Thyroid gland (tissue), 4 donors: ENCODE measurements at places on chromosomes 3 and 15.

DNA sequence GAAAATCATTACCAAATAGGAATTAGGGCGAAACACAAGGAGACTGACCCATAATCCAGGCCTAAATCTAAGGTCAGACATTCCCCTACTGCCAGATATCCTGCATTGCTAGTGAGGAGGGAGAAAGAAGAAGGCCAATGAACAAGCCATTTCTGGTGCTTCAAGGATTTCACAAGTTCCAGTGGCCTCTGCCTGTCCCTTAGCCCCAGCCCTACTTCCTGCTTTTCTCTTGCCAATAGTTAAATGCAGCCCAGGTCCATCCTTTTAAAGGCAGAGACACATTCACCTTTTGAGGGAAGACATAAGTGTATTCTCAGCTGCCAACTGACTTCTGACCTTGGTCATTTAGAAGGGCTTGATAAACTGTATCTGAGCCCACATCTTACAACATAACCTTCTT, 135.8 kb downstream of the ZNF621 start:
- DNase-seq, result no peak

- peak; percentile 52 for DNase-seq
Measured at GRCh38 chr3:20056725-20057611, 16.7 kb downstream of the KAT2B start.

GRCh38 chr15:55587321-55588069, 650 bp downstream of the PYGO1 start:
- DNase-seq, result peak; percentile 34

DNA sequence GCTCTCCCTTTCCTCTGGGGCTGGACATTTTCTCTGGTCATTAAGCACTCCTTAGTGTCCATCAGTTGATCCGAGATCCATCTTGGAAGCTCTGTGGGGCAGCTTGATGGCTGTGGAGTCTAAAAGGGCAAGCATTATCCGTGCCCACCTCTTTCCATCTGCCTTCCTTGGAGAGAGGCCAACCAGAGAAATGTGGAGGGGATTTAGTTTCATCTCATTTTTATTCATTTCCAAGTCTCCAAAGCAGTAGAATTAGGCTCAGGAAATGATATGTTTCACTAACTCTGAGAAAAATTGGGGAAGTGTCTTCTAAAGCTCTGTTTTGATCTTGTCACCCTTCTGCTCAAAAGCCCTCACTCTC, 95.9 kb upstream of the KLHL25 start:
- DNase-seq, result no peak

- DNase-seq, result peak; percentile 33
Measured at GRCh38 chr15:90872486-90873184, 4.2 kb downstream of the FURIN start.

DNA sequence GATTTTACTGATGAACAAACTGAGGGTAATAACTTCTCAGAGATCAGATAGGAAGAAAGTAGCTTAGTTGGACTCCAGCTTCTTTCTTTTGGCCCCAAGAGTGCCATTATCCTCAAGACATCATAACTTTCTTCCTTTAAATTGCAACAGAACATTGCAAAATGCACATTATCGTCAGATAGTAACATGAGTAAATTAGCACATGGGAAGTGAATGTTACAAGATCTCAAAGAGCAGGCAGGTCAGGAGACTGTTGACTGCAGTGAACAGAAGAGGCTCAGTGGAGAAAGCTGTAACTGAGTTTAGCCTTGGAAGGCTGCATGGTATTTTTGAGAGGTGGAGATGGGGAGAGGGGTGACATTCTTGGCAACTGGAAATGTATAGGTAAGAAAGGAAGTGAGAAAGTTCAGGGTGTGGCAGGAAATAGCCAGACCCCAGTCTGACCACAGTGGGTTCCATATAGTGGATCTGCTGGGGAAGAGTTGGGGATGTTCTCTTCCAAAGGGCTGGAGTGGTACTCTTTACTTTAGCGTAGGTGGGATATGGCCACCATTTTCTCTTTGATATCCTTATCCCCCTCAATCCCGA, 307.7 kb downstream of the RPLP1 start:
- no peak for DNase-seq

DNA sequence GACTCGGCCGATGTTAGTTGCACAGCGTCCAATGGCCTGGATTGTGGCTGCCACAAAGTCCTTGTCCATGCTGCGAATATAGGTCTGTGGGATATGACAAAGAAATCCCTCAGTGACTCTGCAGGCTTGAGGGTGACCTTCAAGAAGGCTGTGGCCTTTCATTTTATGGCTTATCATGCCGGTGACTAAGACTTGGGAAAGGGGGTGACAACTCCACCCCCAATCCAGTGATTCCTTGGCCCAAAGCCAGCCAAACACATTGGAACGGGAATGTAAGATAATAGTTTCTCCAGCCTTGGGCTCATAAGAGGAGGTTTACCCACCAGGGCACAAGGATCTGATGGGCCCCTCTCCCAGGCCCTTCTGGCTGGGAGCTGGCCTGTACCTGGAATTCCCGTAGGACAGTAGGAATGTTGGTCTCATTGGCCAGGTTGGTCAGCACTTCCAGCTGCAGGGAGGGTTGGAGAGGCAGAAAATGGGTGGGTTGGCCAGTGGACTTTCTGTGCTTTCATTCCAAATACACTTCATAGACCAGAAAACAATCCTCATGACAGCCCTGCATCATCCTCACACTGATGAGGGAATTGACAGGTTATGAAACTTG, 30.7 kb upstream of the CPEB1 start:
- no peak for DNase-seq

DNA sequence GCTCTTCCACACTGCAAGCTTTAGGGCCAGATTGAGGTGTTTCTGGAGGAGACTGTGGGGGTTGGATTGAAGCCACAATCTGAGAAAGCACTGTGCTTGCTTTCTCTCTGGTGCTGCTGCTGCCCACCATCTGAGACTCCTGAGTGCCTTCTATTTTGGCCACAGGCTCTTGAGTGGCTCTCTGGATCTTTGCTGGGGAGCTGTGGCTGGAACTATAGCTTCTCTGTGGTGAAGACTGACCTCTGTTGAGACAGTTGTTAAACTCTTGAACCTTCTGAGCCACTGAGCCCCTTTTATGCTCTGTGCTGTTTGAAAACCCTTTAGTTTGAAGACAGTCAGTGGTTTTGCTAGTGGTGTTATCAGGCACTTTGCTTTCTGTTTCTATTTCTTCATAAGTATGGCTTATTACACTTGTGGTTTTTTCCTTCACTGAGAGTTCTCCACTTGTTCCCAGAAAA, 108.7 kb upstream of the TSPAN3 start:
- no peak for DNase-seq

- no peak for DNase-seq
Measured at GRCh38 chr15:27683121-27683520, 416.0 kb downstream of the OCA2 start.

DNA sequence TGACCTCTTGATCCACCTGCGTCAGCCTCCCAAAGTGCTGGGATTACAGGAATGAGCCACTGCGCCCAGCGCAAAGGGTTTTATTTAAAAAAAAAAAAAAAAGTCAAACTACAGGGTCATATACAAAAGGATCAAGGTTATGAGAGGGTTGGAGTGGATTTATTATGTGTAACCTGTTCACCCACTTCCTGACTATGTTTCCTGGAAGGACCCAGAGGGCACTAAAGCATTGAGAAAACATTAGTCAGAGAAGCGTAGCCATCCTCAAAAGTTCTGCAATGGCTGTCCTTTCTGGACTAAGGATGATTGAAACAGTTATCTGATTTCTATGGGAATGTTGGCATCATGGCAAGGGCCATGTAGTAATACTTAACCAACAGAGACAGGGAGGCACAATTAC, 7.3 kb upstream of the SCAPER start:
- no peak for DNase-seq

DNA sequence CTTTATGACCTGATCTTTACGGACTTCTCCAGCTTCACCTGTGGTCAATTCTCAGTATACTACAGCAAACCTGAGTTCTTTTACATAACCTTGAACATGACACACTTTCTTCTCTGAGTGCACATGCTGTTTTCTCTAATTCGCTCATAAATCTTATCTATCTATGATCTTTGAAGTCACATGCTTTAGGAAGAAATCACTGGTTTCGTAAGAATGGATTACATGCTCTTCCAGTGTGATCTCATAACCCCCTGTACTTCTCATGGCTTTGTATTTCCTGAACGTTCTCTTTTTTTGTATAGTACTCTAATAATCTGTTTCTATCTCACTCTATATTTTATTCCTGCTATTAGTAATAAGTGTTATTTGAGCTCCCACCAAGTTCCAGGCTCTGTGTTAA, 1165.2 kb downstream of the TBL1XR1 start:
- no peak for DNase-seq

DNA sequence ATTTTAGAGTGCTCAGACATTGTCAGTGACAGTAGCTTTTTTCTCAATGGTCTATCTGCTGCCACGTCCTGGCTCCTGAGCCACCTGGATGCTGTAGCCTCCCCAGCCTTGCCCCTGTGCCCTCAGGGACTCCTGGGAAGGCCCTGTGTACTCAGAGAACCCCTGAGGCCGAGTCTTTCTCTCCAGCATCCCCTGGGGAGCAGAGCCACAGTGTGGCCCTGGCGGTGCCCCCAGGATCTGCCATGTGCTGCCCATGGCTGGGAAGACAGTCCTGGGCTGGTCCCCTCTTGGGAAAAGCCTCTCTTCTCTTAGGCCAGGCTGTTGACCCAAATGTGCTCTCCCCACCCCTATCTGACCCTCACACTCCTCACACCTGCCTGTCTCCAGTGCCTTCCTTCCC, 5.0 kb downstream of the MYD88 start:
- no peak for DNase-seq

DNA sequence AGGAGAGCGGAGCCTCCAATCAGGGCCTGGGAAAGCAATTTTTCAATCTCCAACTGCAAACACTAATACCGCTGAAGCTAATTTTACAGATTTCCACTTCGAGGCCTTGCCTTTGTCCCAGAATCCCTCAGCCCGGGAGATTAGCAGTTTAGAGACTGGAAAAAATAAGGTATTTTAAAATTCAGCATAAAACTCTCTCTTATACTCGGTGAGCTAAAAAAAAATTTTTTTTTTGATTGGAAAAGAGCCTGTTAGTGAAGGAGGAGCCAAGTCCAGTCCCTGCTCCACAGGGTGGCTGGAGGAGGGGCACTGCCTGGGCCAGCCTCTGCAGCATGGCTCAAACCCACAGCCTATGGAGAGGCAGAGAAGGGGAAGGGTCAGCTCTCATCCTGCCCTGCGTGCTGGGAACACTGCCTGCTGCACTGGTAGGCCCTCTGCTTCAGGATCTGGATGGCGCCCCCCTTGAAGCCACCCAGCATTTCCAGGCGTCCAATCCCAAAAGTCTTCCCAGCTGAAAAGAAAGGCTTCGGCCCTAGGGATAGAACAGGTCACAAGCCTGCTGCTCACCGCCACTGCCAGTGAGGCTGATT, 48.9 kb downstream of the CACNA2D2 start:
- DNase-seq, result no peak

GRCh38 chr3:20352546-20353179, 166.7 kb upstream of the SGO1 start:
- no peak for DNase-seq

GRCh38 chr15:78077053-78077870, at the start of gene TBC1D2B:
TBC1D2B (minus strand) TSS chr15:78077711; CDS start chr15:78077652, 59 bp downstream.
- DNase-seq, result peak; percentile 60

DNA sequence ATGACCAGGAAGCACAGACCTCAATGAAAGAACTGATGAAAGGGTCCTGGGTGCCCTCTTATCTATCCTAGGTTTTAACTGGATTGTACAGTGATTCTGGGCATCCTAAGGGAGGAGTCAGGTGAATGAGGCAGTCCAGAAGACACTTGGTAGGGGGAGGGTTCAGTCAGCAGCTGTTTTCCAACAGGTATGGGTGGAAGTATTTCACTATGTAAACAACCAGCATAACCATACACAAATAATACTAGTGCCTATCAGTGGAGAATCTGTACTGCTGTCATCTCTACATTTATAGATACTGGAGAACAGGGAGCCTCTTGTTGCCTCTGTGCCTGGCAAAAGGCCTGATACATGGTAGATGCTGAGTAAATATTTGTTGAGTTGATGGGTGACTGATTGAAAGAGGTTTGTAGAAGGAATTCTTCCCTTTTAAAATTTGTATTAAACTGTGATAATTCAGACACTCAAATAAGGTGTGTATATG, 328.5 kb downstream of the RBMS3 start:
- DNase-seq, result no peak

DNA sequence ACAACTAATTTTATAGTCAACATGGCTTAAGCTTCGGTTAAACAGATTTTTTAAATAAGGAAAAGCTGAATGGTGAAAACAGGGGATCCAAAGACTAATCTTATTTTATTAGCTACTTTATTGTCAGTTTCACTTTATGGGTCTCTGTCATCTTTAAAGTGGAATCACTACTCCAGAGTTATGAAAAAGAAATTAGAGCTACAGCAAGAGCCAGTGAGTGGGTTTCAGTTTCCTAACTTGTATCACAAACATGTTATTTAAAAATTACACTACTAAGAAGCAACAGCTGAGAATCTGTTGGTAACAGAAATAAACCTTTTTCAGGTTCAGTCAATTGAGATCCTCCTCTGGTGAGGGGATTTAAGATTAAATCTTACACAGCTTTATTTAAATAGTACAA, 10.0 kb downstream of the PHC3 start:
- DNase-seq, result no peak

GRCh38 chr3:3071136-3071535, 39.0 kb downstream of the IL5RA start:
- no peak for DNase-seq

DNA sequence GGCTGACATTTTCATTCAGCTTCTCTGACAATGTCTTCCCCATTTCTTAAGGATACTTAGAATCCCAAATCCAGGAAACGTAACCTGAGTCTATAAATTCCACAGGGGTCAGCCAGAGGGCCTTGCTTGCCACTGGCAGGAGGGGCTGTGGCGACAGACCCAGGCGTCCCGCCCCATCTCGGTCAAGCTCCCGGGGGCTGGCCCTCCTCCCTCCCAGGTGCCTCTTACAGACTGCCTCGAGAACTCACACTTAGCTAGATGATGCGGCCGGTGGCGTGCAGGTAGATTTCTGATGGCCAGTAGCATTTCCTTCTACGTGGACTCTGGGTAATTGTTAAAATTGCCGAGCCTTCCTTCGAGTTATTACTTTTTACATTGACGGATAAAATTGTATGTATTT, 172.5 kb downstream of the NSMCE3 start:
- DNase-seq, result no peak

- DNase-seq, result no peak
Measured at GRCh38 chr3:71903112-71903495, 118.2 kb upstream of the PROK2 start.

DNA sequence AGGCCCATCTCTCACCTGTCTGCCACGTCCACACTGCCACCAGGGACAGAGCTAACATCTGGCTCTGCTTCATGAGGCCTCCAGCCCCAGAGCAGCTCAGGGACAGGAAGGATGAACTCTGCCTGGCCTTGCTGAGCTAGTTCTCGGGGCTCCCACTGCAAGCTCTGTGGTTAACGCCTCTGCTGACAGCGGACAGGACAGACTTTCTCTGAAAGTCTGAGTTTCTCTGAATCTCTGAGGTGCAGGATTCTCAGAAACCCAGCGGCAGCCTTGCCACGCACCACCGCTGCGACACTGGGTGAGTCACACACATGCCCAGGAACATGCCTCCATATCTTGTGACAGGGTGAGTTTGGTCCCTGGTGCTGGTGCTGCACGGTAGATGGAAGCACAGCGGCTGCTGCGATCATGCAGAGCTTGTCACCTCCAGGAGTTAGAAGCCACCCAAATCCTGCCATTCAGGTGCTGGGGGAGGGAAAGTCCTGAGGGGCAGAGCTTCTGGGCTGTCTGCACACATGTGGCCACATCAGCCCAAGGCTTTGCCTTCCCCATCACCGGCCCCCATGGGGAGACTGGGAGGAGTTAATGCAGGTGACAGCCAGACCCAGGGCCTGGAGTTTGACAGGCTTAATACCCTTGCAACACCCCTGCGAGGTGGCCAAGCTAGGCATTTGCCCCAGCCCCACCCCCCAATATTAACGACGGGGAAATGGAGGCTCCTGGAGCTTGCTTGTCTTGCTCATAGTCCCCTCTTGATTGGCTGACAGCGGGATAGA, 267.0 kb downstream of the PLCL2 start:
- no peak for DNase-seq
